CD4-positive, alpha-beta T cell treated with Interleukin-6 at 100 ng/mL for 8 hours (primary cell): ENCODE measurements at places on chromosomes 1 and 21.
A peak's percentile ranks its signal among the peaks of the same experiment; 100 is the strongest.

- peak; percentile 63 for DNase-seq
Measured at GRCh38 chr1:6358757-6359201, 34.8 kb downstream of the ACOT7 start.

DNA sequence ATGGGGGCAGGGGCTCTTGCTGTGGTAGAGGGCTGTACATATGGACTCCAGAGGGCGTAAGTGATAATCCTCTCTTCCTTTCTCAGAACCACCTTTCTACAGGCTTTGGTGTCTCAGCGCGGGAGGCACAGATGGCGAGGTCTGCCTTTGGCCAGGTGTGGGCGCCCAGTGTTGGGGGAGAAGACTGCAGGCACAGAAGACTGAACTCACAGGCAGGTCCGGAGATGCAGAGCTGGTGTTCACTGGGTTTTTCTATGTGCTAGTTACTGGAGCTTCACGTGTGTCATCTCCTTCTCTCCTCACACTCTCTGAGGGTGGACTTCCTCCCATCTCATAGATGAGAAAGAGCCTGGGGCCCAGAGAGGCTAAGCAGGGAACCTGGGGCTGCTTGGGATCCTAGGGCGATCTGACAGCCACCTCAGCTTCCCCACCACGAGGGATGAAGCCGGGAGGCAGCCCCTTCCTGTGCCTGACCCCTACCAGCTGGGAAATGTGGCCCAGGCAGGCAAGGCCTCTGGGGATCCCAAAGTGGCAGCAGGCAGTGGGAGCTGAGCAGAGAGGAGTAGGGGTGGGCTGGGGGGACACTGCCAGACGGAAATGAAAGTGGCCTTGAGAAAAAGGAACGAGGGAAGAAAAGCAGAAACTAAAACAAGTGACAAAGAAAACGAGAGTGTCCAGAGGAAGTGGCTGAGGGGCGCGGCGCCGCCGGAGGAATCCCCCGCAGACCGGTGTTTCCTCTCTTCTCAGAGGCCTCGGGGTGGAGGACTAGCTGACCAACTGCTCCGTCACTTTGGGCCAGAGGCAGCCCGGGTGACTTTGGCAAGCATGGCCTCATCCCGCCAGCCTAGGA, 191.6 kb downstream of the HIVEP3 start:
- DNase-seq: no peak

DNA sequence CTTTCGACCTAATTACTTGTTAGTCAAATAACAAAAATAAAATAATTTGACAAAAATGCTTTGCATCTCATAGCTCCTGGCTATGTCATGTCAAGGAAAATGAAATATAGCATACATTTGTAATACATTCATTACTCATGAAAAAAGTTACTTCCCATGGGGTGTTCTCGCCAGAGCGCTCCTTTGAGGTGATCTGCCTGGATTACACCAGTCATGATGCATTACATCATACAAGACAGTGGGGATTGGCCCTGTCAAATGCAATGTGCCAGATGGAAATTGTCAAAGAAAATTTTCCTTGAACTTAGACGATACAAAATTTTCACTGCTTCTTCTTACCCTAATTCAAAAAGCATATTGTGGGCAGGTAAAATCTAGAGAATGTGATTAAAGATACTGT, 215.6 kb upstream of the B3GALT2 start:
- DNase-seq: no peak

DNA sequence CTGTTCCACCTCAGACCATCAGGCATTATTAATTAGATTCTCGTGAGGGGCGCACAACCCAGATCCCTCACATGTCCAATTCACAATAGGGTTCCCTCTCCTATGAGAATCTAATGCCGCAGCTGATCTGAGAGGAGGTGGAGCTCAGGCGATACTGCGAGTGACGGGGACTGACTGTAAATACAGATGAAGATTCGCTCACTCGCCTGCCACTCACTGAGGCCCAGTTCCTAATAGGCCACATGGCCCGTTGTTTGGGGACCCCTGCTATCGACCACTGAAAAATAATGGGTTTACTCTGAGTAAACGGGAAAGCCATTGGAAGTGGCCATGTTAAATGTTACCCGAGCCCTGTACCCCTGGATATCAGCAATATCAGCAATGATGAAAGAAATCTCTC, 65.9 kb downstream of the GRIK1 start:
- no peak for DNase-seq

DNA sequence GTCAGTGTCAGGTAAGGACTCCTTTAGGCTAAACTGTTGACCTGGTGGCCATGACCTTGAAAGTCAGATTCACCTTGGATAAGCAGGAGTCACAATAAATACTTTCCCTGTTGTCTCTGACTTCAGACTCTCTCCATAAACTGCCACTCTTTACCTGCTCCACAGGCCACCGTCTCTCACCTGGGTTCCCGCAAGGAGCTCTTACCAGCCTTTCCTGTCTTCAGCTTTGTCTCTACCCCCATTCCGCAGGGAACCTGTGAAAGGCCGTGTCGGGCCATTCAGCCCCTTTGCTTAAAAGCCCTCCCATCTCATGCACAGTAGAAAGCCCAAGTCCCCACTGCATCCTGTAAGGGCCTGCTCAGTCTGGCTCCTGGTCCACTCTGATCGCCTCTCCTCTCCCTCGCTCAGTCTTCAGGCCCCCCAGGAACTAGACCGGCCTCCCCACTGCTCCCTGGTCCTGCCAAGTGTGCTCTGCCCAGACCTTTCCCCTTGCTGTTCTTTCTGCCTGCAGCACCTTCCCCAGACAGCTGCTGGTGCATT, 79.5 kb downstream of the ACTL8 start:
- DNase-seq: no peak

DNA sequence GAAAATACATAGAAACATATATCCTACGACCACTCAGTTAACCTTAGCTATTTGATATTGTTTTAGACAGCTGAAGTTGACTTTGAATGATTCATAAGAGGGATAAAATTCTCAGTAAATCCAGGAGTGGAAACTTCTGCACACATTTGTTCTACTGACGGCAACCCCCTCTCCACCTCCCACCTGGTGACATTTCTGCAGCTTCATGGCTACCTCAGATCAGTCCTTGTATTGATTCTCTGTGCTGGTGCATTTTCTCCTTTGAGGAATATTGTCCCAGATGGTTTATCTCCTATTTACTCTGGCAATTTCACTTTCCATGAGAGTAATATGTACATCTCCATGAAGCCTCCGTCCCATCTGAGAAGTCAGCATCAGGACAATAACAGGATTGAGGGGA, 57.7 kb upstream of the COA6 start:
- DNase-seq: no peak

- no peak for DNase-seq
Measured at GRCh38 chr1:6591222-6591621, 11.4 kb downstream of the ZBTB48 start.

DNA sequence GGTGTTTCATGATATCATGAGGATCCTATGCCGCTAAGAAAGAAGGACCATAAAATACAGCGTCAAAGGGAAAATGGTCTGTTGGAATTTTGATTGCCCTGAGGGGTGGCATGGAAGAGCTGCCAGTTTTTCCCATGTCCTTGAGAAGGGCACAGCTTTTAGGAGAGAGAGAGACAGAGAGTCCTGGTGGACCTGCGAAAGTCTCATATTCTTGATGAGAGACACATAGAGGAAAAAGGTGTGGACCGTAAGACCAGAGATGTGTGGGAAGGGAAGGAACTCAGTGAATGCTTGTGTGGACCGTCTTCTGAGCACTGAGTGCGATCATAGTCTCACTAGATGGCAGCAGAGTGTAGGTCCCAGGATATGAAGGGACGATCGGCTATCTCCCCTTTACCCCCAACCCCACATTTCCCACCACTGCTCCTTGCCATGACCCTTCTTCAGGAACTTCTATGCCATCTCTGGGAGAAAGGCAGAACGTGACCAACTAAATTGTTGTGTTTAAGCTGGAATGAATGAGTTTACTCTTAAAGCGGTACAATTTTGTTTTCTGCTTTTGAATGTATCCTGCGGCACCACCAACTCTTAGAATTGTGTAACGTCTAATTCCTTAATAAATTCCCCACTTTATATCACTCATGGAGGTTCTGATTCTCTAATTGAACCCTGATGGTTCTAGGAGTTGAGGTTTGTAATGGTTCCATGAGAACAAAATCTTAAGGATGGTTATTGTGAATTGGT, 117.7 kb downstream of the CTH start:
- DNase-seq: no peak

- DNase-seq: no peak
Measured at GRCh38 chr21:37367703-37368540, 1.3 kb downstream of the DYRK1A start.

DNA sequence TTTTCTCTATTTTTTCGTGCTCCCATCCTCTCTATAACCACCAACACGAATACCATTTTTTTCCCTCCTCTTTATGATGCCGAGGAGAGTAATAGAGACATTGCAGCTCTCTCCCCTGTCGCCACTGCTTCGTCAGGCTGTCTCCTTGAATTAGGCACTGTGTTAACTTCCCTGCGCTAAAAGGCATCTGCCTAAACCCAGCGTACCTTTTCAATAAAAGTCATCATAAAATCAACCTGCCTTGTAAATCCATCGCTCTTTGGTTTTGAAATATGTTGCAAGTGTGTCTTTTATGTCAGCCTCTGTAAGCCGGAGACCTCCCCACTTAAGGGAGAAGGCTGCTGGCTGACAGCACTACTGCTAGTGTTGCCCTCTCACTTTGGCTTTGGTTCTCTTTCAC, 8.7 kb downstream of the RNF220 start:
- DNase-seq: no peak

DNA sequence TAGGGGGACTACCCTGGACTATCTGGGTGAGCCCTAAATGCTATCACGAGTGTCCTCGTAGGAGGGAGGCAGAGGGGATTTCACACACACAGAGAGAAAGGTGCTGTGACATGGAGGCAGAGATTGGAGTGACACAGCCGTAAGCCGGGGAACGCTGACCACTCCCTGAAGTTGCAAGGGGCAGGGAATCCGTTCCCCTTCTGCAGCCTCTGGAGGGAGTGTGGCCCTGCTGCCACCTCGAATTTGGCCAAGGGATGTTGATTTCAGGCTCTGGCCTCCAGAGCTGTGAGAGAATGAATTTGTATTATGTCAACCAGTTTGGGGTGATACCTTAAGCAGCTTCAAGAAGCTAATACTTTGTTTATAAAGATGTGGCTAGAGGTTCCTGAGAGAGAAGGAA, 137.7 kb downstream of the ACTL8 start:
- no peak for DNase-seq

- DNase-seq: no peak
Measured at GRCh38 chr1:6581561-6582305, 1.9 kb downstream of the ZBTB48 start.

DNA sequence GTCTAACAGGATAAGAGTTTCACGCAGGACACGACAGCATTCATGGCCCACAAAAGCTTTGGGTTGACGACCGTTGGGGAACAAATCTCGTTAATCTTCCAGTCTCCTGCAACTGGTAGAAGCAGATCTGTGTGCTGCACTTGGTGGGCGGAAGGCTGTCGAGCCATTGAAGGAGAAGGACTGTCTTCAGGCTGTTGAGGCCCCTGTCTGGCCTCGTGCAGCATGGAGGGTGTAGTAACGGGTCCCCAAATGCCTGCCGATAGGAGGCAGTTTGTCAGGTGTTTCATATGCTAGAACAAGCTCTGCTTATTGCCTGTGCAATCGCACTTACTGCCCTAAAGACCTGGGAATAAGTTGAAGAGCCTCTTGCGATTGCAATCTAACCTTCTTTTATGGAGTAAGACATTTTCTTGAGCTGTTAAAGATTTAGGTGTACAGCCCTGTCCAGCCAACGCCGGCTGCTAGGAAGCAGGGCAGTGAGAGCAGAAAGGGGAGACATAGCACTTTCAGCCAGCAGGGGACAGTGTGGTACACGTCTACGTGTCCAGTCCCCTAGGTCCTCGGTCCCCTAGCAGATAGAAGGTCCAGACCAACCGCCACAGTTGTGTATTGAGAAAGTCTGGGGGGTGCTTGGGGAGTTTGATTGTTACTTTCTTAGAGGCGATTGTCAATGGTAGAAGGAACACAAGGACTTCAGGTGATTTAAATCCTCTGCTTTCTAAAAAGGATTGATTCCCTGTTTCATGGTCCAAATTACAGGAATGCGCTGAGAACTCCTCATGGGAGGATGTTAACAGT, 102.3 kb upstream of the TMPRSS2 start:
- DNase-seq: no peak

DNA sequence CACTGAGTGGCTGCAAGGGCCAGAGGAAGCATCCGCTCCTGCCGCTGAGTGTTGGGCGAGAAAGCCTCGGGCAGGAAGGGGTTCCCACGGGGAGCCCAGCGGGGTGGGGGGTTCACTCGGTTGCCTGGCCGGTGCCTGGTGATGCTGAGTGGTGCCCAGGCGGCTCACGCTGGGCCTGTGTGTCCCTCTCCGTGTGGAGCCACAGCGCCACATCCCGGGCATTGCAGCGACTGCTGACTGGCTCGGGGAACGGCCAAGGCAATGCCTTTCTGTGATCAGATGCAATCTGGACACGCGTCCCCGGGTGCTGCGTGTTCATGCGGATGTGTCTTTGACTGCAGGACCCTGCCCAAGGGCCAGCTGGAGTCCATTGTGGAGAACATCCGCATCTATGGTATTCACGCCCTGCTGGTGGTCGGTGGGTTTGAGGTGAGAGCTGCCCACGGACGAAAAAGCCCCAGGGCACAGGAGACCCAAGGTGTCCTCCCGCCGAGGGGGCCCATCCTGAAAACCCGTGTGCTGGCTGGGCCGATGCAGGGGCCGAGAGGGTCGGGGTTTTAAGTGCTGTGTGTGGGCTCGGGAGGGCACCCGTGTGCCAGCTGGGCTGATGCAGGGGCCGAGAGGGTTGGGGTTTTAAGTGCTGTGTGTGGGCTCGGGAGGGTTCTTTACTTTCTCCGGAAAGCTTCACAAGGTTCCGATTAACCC, 16.4 kb downstream of the CFAP410 start:
- DNase-seq: no peak
